ENCODE measurements at places on chromosomes 12 and 14. TPM values are rescaled to one million over a fixed set of nuclear protein-coding genes. Genes with fewer than 3 reads are reported as not detected.

- no peak overlapping the region for H3K4me3 ChIP-seq
- H3K27ac ChIP-seq, result no peak overlapping the region
- DNase-seq, result no peak
- H3K27me3 ChIP-seq, result no peaks in the 10 kb centered on the region
- H3K4me1 ChIP-seq, result no peaks in the 10 kb centered on the region
- H3K36me3 ChIP-seq, result no peaks in the 10 kb centered on the region
Observed at GRCh38 chr14:86938320-86938719, 1054.7 kb downstream of the GALC start.

The SDSL gene
- total RNA-seq, result 3.4 TPM

DNA sequence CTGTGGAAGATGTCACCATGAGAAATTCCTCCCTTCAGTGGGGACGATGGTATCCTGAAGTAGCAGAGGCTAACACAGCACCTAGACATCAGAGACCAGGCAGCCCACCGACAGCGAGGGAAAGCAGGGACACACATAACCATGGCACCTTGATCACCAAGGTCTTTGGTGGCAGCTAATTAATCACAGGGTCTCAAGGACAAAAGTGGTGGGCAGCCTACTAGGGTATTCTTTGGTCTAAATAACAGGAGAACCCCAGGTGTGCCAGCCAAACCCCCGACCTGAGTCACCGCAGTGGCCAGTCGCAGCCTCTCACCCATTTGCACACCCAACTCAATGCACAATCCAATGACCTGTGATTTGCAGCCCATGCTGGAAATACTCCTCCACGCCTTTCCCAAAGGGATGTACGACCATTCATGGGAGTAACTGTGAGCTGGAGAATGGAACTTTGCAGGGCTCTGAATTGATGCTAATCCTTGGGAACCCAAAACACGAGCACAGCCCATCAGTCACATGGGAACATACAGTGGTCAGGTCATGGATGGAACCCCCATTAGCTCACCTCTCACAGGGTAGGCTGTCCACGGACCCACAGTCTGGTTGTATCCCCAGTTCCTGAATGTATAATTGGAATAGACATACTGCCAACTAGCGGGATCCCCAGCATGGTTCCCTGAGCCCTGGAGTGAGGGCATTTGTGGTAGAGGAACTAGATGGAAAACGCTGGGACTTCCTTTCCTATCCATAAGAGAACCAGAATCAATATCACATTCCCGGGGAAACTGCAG lies 58.7 kb upstream of the C14orf180 start:
- H3K27me3 ChIP-seq, result no peaks in the 10 kb centered on the region
- DNase-seq, result no peak
- H3K4me3 ChIP-seq, result no peak overlapping the region
- no peak overlapping the region for H3K27ac ChIP-seq
- H3K4me1 ChIP-seq, result no peaks in the 10 kb centered on the region

DNA sequence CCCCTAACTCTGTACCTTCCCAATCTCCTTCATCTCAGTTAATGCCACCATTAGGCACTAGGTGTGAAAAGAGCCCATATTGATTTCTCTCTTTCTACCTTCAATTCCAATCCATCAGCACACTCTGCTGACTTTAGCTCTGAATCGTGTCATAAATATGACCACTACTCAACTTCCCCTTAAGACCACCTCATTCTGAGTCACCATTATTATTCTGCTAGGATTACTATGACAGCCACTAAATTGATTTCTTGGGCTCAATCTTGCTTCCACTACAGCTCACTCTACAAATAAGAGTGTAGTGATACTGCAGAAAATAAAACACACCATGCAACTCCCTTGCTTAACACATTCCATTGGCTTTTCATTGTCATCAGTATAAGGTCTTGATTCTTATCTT lies 1449.0 kb upstream of the FLRT2 start:
- DNase-seq, result no peak
- H3K4me1 ChIP-seq, result no peaks in the 10 kb centered on the region
- no peak overlapping the region for H3K27ac ChIP-seq
- H3K27me3 ChIP-seq, result no peaks in the 10 kb centered on the region

Measured in psoas muscle (tissue), 8 donors.